ENCODE measurements at places on chromosomes 16 and 17. TPM values are rescaled to one million over a fixed set of nuclear protein-coding genes. Genes with fewer than 3 reads are reported as not detected.

The CSF3 gene
- 0.84 TPM for polyA plus RNA-seq

The GP2 gene
- polyA plus RNA-seq, result not detected

DNA sequence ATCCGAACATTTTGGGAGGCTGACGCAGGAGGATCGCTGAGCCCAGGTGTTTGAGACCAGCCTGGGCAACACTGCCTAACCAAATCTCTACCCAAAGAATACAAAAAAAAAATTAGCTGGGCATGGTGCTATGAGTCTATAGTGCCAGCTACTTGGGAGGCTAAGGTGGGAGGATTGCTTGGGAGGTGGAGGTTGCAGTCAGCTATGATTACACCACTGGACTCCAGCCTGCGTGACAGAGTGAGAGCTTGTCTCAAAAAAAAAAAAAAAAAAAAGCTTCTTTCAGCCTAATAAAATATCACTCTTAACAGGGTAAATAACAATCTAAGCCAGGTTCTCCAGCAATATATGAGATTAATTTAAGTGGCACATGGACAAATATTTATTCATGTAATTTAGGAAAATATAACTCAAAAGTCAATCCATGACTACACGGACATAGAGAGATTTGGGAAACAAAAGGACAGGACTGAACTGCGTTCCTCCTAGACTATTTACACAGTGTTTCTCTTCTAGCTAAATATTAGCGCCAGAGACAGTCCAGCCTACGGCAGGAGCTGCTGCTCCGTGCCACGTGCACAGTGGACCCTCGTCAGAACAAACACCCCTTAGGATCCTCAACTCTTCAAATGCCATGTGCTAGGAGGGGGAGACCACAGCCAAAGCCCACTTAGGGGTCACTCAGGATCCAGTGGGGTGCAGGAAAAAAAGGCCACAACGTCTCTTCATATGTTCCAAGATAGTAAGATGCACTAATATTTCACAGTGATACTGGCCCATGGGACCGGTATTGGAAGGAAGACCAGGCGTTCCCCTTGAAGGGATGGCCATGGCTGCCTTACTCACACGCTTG, 8.7 kb downstream of the USP36 start:
- no peak for DNase-seq
- H3K4me3 ChIP-seq, result no peak overlapping the region
- no peaks in the 10 kb centered on the region for H3K27me3 ChIP-seq
- H3K27ac ChIP-seq, result no peak overlapping the region
- peaks cover 48% of the 10 kb centered on the region for H3K36me3 ChIP-seq
- H3K4me1 ChIP-seq, result no peaks in the 10 kb centered on the region

DNA sequence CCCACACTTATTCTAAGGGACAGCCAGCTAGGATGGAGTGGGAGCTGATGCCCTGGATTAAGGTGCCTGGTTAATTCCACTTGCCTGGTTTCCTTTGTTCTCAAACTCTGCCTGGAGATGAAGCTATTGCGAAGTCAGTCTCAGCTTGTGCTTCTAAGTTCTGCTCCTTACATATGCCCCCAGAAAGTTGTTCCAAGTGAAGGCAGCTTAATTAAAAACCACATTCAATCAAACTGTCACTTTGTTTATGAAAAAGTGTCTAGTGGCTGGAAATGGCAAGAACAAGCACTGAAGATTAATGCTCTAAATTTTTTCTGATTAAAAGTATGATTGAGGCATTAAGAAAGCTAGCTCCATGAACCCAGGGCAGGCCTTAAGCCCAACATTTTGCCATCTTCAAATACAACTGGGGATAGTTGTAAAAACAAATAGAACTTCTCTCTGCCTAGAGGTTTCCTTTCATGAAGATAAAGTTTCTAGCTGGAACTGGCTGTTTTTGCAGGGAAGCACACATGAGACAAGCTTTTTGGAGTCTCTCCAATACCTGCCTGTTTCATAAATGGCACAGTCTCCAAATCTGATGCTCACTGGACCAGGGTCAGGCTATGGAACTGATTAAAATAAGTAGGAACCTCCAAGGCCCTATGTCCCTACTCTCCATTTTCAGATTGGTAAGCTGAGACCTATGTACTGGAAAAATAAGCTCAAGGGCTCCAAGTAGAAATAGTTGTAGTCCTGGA, 100.9 kb downstream of the GRIN2A start:
- no peak overlapping the region for H3K27ac ChIP-seq
- no peak overlapping the region for H3K4me3 ChIP-seq
- peaks cover under 1% of the 10 kb centered on the region for H3K27me3 ChIP-seq
- no peaks in the 10 kb centered on the region for H3K36me3 ChIP-seq

DNA sequence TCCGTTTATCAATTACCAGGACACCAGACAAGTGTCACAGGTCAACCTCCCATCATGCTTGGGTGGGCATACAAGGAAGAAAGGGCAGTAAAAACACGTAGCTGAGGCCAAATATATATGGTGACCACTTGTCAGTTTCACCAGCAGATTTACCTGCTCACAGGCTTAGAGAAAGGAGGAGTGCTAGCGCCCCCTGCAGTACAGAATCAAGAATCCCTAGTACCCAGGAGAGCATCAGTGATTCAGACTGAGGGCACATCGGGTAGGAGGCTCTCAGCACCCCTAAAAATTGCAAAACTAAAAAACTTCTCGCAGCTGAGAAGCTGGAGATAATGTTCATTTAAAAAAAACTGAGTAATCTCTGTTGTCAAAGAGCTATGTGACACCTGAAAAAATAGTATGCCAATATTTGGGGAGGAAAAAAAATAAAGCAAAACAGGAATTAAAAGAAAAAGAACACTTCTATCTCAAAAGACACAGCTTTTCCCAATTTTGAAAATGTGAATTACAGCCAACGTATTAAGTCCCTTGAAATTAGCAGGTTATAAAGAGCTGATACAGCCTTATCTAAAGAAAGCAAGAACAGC, 21.2 kb upstream of the MON1B start:
- no peak overlapping the region for H3K27ac ChIP-seq
- no peaks in the 10 kb centered on the region for H3K27me3 ChIP-seq
- no peaks in the 10 kb centered on the region for H3K36me3 ChIP-seq
- H3K4me1 ChIP-seq, result no peaks in the 10 kb centered on the region
- H3K4me3 ChIP-seq, result no peak overlapping the region

DNA sequence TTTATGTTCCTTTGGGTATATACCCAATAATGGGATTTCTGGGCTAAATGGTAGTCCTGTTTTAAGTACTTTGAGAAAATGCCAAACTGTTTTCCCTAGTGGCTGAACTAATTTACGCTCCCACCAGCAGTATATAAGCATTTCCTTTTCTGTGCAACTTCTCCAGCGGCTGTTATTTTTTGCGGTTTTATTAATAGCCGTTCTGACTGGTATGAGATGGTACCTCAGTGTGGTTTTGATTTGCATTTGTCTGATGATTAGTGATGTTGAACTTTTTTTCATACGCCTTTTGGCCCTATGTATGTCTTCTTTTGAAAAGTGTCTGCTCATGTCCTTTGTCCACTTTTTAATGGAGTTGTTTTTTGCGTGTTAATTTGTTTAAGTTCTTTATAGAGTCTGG, 25.8 kb upstream of the TEKT1 start:
- no peak overlapping the region for H3K27ac ChIP-seq
- H3K4me3 ChIP-seq, result no peak overlapping the region
- H3K36me3 ChIP-seq, result no peaks in the 10 kb centered on the region

GRCh38 chr16:262121-262745, 13.5 kb downstream of the RGS11 start:
- H3K27me3 ChIP-seq, result no peaks in the 10 kb centered on the region
- no peak for DNase-seq
- no peak overlapping the region for H3K4me3 ChIP-seq
- peaks cover 15% of the 10 kb centered on the region for H3K36me3 ChIP-seq
- H3K4me1 ChIP-seq, result peaks cover 8% of the 10 kb centered on the region
- no peak overlapping the region for H3K27ac ChIP-seq

GRCh38 chr16:88989852-88990547, 13.0 kb upstream of the CBFA2T3 start:
- H3K27me3 ChIP-seq, result peaks cover 66% of the 10 kb centered on the region
- H3K4me1 ChIP-seq, result no peaks in the 10 kb centered on the region
- H3K27ac ChIP-seq, result no peak overlapping the region
- H3K4me3 ChIP-seq, result no peak overlapping the region

GRCh38 chr17:7640783-7641182, 9.9 kb upstream of the ATP1B2 start:
- H3K27me3 ChIP-seq, result no peaks in the 10 kb centered on the region
- no peak overlapping the region for H3K4me3 ChIP-seq
- no peaks in the 10 kb centered on the region for H3K36me3 ChIP-seq
- DNase-seq, result no peak
- no peaks in the 10 kb centered on the region for H3K4me1 ChIP-seq
